ENCODE measurements at places on chromosomes 2 and 18. TPM values are rescaled to one million over a fixed set of nuclear protein-coding genes. Genes with fewer than 3 reads are reported as not detected.

GRCh38 chr2:56191617-56192016, 7.8 kb downstream of the CCDC85A start:
- no peak overlapping the region for H3K27ac ChIP-seq
- H3K36me3 ChIP-seq, result no peaks in the 10 kb centered on the region
- no peak for DNase-seq
- H3K27me3 ChIP-seq, result no peaks in the 10 kb centered on the region
- H3K4me3 ChIP-seq, result no peak overlapping the region

GRCh38 chr2:37243435-37243834, 12.0 kb downstream of the NDUFAF7 start:
- no peaks in the 10 kb centered on the region for H3K27me3 ChIP-seq
- H3K36me3 ChIP-seq, result no peaks in the 10 kb centered on the region
- no peak overlapping the region for H3K4me3 ChIP-seq
- H3K27ac ChIP-seq, result no peak overlapping the region

DNA sequence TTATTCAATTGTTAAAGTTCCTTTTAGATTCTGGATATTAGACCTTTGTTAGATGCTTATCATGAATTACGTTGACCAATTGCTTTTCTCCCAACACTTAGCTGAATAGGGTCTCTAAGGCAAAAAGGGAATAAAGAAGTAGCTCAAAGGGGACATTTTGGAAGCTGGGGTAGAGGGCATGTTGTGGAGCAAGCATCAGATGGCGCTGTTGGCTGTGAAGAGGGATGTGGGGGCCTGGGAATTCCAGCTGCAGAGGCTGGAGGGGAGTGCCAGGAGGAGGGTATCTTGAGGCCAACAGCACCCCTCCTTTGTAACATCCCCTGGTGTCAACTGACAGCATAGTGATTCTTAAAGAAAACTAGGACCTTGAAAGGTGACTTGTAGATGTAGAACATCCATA, 198.2 kb downstream of the ADCYAP1 start:
- H3K36me3 ChIP-seq, result no peaks in the 10 kb centered on the region
- no peaks in the 10 kb centered on the region for H3K4me1 ChIP-seq
- H3K4me3 ChIP-seq, result no peak overlapping the region

Gene RNU2-63P
- 8.3 TPM for total RNA-seq

Gene ARHGEF4
- total RNA-seq, result 22.7 TPM

- H3K27ac ChIP-seq, result no peak overlapping the region
- DNase-seq, result no peak
- no peaks in the 10 kb centered on the region for H3K36me3 ChIP-seq
- H3K27me3 ChIP-seq, result no peaks in the 10 kb centered on the region
- H3K4me3 ChIP-seq, result no peak overlapping the region
These were observed 6.7 kb downstream of the RPE start for GRCh38 chr2:210009126-210009525.

Gene ASXL3
- total RNA-seq, result 20.5 TPM

- H3K4me1 ChIP-seq, result no peaks in the 10 kb centered on the region
- no peaks in the 10 kb centered on the region for H3K27me3 ChIP-seq
- H3K27ac ChIP-seq, result no peak overlapping the region
- no peak overlapping the region for H3K4me3 ChIP-seq
These were observed 125.5 kb downstream of the CDH7 start for GRCh38 chr18:65876310-65876709.

Gene NRBP1
- 53.7 TPM for total RNA-seq

Gene ZNF514
- 24.4 TPM for total RNA-seq

- no peaks in the 10 kb centered on the region for H3K4me1 ChIP-seq
- no peaks in the 10 kb centered on the region for H3K36me3 ChIP-seq
These were observed 212.3 kb downstream of the CYP26B1 start for GRCh38 chr2:71935262-71935848.

GRCh38 chr2:239874636-239875356, 150.3 kb downstream of the NDUFA10 start:
- H3K4me1 ChIP-seq, result no peaks in the 10 kb centered on the region
- H3K27me3 ChIP-seq, result no peaks in the 10 kb centered on the region
- H3K4me3 ChIP-seq, result no peak overlapping the region
- no peaks in the 10 kb centered on the region for H3K36me3 ChIP-seq

DNA sequence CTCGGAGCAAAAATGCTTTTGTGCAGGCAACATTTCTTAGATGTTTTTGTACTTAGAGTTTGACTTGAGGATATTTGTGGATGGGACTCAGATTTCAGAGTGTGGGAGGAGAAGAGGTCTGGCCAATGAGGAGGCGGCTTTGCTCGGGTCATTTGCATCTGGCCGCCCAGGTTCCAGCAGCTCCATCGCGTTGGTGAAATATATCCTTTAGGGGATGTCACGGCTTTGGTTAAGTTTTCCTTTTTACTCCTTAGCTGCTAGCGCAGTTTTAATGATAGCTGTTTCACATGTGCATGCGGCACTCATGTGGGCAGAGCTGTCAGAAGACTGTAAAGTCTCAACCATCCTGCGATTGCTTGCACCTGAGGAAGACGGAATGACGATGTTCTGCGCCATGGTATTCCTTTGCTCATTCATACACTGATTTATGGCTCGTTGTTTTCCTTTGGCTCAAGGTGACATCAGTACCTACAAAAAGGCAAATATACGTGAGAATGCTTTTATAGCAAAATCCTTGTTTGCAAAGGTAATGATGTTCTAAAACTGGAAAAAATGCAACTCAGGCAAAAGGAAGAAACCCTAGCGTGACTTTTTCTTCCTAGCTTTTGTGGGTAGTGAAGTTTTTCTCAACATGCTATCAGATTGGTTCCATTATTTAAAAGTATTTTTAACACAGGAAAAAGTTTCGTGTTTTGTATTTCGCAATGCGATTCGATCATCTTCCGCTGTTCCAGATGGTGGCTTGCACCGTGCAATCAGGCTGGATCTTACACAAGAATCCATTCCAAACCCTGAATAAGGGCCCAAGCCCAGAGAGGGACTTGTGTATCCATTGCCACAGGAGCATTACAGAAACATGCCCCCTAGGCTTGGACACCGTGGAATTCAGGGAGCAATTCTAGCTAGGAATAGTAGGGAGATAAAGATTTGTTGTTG, 70.5 kb upstream of the ZNF516 start:
- DNase-seq, result peak; percentile 75
- peak overlapping the region; percentile 44 for H3K4me3 ChIP-seq
- peak overlapping the region; percentile 63 for H3K27ac ChIP-seq
- no peaks in the 10 kb centered on the region for H3K27me3 ChIP-seq
- peaks cover 5% of the 10 kb centered on the region for H3K4me1 ChIP-seq

Gene LIMS4
- 8.4 TPM for total RNA-seq

- H3K36me3 ChIP-seq, result no peaks in the 10 kb centered on the region
- DNase-seq, result no peak
- H3K27me3 ChIP-seq, result no peaks in the 10 kb centered on the region
- no peak overlapping the region for H3K27ac ChIP-seq
These were observed 268.6 kb upstream of the NCKAP5 start for GRCh38 chr2:133836691-133837345.

DNA sequence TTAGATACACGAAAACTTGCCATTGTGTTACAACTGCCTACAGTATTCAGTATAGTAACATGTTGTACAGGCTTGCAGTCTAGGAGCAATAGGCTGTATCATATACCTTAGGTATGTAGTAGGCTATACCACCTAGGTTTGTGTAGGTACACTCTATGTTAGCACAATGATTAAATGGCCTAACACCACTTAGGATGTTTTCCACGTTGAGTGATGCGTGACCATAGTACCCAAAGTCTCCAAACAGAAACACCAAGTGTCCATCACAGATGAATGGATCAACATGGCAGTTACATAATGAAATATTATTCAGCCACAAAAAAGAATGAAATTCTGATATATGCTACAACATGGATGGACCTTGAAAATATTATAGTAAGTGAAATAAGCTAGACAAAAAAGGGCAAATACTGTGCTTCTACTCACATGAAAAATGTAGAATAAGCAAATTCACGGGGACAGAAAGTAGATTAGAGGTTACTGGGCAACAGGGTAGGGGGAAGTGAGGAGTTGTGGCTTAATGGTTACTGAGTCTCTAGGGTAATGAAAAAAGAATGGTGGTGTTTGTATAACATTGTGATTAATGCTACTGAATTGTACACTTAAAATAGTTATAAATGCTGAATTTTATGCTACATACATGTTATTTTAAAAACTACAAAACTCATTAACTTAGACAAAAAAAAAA, 62.6 kb downstream of the TMEM131 start:
- no peak overlapping the region for H3K4me3 ChIP-seq
- peaks cover 8% of the 10 kb centered on the region for H3K4me1 ChIP-seq
- DNase-seq, result no peak
- H3K27me3 ChIP-seq, result no peaks in the 10 kb centered on the region
- H3K27ac ChIP-seq, result no peak overlapping the region
- no peaks in the 10 kb centered on the region for H3K36me3 ChIP-seq

DNA sequence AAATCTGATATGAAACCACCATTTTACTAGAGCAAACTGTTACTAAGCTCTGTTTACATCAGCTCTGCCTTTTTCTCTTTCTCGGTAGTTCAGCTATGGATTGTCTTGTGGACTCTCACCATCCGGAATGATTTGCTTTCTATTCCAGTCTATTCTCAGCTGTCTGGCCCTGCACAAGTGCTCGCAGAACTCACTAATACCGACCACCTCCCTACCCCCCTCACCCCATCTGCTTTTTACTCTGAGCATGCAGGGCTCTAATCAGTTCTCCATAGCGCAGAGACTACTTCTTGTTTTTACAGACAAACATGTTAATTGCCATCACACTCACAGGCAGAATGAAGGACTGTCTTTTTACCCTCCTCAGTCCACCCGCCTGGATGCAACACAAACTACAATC, 180.7 kb upstream of the POU3F3 start:
- H3K27ac ChIP-seq, result no peak overlapping the region
- no peaks in the 10 kb centered on the region for H3K4me1 ChIP-seq
- no peak overlapping the region for H3K4me3 ChIP-seq
- no peaks in the 10 kb centered on the region for H3K27me3 ChIP-seq
- no peaks in the 10 kb centered on the region for H3K36me3 ChIP-seq

- no peak for DNase-seq
- H3K4me3 ChIP-seq, result no peak overlapping the region
- H3K27me3 ChIP-seq, result no peaks in the 10 kb centered on the region
- no peaks in the 10 kb centered on the region for H3K36me3 ChIP-seq
These were observed 25.2 kb downstream of the CHN1 start for GRCh38 chr2:174979996-174980395.

GRCh38 chr2:36854241-36854640, 112.1 kb downstream of the STRN start:
- no peaks in the 10 kb centered on the region for H3K27me3 ChIP-seq
- H3K36me3 ChIP-seq, result no peaks in the 10 kb centered on the region
- H3K4me1 ChIP-seq, result no peaks in the 10 kb centered on the region
- DNase-seq, result no peak
- H3K27ac ChIP-seq, result no peak overlapping the region

DNA sequence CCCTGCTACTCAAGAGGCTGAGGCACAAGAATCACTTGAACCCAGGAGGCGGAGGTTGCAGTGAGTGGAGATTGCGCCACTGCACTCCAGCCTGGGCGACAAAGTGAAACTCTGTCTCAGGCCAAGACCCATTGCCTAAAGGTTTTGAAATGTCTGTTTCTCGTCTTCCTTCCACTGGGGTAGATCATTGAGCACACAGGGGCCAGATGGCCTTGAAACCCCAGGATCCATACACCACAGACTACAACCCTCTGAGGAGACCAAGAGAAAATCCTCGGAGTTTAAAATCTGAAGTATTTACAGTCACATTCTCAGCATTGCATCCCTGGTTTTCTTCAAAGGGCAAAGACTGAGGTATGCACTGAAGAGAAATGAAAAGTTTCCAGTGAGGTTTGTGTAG, 7.1 kb upstream of the EPAS1 start:
- no peak overlapping the region for H3K27ac ChIP-seq
- H3K36me3 ChIP-seq, result no peaks in the 10 kb centered on the region
- H3K27me3 ChIP-seq, result no peaks in the 10 kb centered on the region
- H3K4me1 ChIP-seq, result no peaks in the 10 kb centered on the region
- no peak for DNase-seq

DNA sequence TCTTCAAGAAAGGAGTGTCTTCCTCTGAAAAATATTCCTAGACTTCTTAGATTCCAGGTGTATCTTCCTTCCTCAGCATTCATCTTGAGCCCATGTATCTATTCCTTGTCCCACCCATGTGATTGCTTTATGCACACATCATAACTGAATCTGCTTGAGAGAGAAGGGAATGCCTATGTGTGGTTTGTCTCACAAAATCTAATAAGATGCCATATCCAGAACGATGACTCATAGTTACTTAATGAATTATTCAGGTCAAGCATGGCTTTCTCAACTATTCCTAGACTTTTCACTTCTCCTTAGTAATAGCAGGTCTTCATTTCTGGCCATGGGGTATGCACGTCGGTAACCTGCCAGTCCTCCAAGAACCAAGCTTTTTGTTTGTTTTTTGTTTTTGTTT, 121.8 kb downstream of the SETBP1 start:
- peaks cover 6% of the 10 kb centered on the region for H3K4me1 ChIP-seq
- H3K4me3 ChIP-seq, result no peak overlapping the region
- no peaks in the 10 kb centered on the region for H3K27me3 ChIP-seq
- H3K27ac ChIP-seq, result peak overlapping the region; percentile 46
- no peaks in the 10 kb centered on the region for H3K36me3 ChIP-seq
- DNase-seq, result no peak

DNA sequence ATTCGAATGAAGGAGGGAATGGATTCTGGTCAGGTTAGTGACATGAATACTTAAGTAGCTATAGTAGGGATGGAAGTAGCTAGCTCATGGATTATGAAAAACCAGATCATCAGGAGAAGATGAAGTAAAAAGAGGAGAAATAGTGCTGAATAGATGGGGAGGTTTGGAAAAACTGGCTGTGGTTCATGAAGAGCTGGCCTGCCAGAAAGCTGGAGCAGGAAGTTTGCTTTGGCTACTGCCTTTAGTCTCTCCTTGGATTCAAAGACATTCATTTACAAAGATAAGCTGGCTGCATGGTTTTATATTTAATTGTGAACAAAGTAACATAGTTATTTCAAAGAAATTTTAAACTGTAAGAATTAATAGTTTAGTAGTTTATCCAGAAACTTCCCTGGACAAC, 567.0 kb downstream of the RIT2 start:
- no peaks in the 10 kb centered on the region for H3K36me3 ChIP-seq
- no peak overlapping the region for H3K27ac ChIP-seq
- no peak overlapping the region for H3K4me3 ChIP-seq

All from ovary (tissue), 10 donors.